ENCODE measurements at places on chromosomes 6 and 20. TPM values are rescaled to one million over a fixed set of nuclear protein-coding genes. Genes with fewer than 3 reads are reported as not detected.

The SPTLC3 gene
- 5.9 TPM for total RNA-seq

The GJA1 gene
- total RNA-seq = 261 TPM

The MTFR2 gene
- 1.2 TPM for total RNA-seq

The GMNN gene
- 13.5 TPM for total RNA-seq

The CLIC5 gene
- total RNA-seq = 3.4 TPM

The TUBB1 gene
- total RNA-seq = not detected

The HNF4A gene
- total RNA-seq = not detected

The TSHZ2 gene
- total RNA-seq = 30.4 TPM

The SRMS gene
- not detected for total RNA-seq

The C6orf141 gene
- 14.2 TPM for total RNA-seq

The SOBP gene
- total RNA-seq = 13.3 TPM

DNA sequence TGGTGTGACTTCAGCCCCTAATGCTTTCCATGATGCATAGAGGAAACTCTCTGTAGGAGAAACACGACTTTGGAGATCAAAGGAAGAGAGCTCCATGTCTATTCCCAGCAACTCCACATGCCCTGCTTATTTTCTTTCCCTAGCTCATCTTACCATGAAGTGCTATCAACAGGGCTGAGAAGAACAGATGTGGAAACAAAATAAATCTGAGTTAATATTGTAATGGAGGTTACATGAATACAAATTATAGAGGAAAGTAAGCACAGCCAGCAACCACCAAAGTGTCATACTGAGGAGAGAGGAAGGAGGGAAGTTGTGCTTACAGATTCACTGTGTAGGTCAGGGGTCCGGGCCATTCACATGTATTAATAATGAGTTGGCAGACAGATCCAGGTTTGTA lies 157.5 kb downstream of the RFPL4B start:
- DNase-seq = no peak

DNA sequence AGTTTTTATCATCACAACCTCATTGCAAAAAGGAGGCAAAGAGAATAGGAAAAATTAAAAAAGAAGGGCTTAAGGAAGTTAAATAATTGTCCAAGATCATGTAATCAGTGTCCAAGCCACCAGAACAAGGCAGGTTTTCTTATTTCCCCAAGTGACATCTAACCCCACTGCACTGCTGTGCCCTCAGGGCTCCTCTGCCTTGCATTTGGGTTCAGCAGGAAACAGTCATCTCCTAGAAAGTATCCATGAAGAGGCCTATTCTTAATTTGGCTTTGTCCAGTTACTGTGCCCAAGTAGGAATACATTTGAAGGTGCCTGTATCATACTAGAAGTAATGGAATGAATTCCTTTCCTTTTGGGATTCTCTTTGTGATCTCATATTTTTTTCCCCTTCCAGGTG lies 10.5 kb downstream of the TMEM14A start:
- DNase-seq = no peak

- DNase-seq = no peak
Observed at GRCh38 chr6:152313542-152314482, 323.4 kb downstream of the SYNE1 start.

DNA sequence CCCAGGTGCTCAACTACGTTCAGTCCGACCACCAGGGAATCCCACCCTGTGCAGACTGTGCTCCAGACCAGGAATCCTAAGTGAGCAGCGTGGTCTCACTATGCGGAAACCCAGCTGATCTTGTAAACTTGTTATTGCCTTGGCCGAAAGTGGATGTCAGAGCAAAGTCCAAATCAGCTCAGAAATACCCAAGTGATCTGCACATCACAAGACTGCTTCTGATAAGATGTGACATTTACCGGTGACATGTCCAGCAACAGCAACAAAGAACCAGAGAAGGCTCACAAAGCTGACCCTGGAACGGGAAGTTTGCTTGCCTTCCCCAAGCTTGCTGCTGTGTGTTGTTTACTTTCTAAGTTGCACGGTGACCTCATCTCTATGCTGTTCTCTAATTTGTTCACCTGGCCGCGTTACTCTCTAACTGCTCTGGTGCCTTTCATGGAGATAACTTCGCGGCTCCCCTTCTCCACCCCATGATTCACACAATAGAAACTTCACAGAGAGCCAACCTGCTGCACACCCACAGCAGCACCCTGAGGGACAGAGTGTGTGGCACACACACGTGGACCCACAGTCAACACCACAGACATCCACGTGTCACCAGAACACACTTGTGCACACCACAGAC lies 1.7 kb downstream of the BNIP5 start:
- DNase-seq = no peak

GRCh38 chr20:43529457-43530153 lies 22.1 kb downstream of the L3MBTL1 start:
- DNase-seq = no peak

GRCh38 chr6:7124636-7125035 lies 16.9 kb downstream of the RREB1 start:
- no peak for DNase-seq

GRCh38 chr6:138240476-138241245 lies 22.4 kb upstream of the PBOV1 start:
- DNase-seq = no peak

DNA sequence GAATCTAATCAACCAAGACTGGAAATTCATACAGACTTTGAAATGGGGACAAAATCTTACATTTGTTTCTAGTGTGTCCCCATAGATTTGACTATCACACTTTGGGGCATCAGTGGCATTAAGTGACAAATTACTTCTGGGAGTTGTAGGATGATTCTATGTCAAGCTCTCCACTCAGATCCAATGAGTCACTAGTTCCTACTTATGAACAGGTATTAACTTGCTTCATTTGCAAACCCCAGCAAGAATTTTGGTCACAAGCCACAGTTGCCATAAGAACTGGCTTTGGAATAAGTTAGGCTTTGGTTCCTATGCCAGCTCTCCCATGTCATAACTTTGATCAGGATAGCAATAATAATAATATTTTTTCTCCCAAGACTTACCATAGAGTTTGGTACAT lies 77.6 kb upstream of the PTPRK start:
- no peak for DNase-seq

DNA sequence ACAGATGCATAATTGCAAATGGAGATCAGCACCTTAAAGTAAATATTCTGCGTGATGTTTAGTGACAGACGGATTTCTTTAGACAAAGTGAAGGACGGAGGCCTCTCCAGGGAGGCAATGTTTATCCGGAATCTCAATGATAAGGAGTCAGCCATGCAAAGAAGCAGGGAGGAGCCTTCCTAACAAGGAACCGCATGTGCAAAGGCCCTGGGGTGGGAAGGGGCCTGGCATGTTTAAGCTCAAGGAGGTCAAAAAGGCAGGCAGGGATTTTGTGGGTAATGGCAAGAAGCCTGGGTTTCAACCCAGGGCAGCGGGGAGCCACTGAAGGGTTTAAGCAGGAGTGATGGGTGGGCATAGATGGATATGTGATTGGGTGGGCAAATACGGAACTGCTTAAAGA lies 678 bp downstream of the BPIFB3 start:
- no peak for DNase-seq

DNA sequence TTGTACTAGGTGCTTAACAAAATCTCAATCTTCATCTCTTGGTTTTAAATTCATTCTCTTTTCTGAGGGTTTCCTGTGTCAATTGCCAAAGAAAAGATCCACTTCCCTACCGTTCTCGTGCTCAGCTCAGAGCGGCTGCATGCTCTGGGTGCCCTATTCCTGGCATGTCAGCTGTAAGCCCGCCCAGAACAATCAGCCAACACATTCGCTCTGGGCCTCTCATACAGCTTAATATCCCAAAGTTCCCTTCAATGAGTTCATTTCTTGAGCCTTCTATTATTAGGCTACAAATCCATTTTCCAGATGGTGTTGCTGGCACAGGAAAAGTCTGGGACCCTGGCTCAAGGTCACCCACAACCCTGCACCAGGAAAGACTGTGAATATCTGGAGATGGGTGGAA lies 24.3 kb upstream of the LRFN2 start:
- no peak for DNase-seq

- DNase-seq = no peak
Observed at GRCh38 chr6:82646231-82646615, 282.6 kb downstream of the TPBG start.

DNA sequence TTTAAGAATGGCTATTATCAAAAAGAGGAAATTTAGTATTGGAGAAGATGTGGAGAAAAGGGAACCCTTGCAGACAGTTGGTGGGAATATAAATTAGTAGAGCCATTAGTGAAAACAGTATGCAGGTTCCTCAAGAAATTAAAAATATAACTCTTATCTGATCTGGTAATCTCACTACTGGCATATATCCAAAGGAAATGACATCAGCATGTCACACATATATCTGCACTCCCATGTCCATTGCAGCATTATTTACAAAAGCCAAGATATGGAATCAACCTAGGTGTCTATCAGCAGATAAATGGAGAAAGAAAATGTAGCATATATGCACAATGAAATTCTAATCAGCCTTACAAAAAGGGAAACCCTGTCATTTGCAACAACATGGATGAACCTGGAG lies 2.6 kb downstream of the SIRPG start:
- no peak for DNase-seq

DNA sequence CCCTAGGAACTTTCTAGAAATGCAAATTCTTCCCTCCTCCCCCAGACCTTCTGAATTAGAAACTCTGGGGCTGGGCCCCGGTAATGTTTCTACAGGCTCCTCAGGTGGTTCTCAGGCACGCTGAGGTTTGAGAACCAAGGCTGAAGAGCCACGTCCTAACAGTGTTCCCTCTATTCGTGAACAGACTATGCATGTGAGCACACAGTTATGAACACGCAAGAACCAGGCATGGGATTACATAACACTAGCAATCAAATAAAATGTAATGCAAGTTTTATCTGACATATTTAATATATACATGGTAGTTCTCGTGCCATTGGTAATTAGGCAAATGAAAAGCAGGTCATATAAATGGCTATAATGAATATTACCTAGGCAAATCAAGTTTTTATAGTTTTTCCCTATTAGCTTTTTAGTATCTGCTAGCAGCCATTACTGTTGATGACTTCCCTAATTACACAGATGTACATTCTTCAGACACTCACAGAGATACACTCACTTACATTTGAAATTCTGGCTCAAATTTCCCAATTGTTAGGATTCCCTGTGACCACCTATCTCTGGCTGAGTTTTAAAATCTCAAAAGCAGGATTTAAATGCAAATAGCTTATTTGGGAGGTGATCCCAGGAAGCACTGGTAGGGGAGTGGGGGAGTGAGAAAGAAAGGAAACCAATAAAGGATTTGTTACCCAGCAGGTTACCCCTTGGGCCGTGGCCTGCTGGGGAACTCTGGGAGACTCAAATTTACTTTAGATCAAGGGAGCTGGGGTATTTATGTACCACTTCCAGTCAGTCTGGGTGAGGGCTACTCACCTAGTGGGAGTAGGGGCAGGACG lies 104.1 kb downstream of the TCP11 start:
- no peak for DNase-seq

GRCh38 chr20:13274275-13274861 lies 53.3 kb downstream of the ISM1 start:
- DNase-seq = no peak

DNA sequence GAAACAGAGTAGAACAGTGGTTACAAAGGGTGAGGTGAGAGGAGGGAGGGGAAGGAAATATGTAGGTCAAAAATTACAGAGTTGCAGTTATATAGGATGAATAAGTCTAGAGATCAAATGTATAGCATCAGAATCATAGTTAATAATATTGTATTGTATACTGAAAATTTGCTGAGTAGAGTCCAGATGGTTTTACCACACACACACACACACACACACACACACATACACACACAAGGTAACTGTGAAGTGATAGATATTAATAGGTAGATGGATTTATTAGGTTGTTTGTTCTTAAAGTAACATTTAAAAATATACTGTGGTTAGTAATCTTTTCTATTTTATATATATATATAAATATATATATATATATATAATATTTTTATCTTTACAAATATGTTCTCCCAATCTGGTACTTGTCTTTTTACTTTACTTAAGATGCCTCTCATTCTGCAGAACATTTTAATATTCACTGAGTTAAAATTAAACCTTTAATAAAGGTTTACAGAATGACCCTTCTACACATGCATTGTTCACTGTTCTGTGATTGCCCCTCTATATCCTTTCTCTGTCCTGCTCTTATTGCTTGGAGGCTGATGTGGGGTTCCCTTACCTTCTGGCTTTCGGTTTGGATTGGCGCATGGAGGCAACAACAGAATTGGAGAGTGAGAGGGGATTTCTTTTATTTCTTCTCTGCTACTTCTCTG lies 408 bp downstream of the PTCHD4 start:
- DNase-seq = no peak

GRCh38 chr20:41011551-41012067 lies 17.0 kb upstream of the TOP1 start:
- DNase-seq = no peak

- no peak for DNase-seq
Observed at GRCh38 chr6:69913361-69913760, 47.0 kb downstream of the COL19A1 start.

- DNase-seq = no peak
Observed at GRCh38 chr20:47351643-47352331, 4.7 kb downstream of the ZMYND8 start.

- no peak for DNase-seq
Observed at GRCh38 chr6:43790031-43790430, 20.0 kb downstream of the VEGFA start.

- DNase-seq = no peak
Observed at GRCh38 chr6:10720265-10720959, 2.5 kb upstream of the TMEM14C start.

GRCh38 chr6:137248702-137249101 lies 29.5 kb upstream of the IFNGR1 start:
- no peak for DNase-seq

DNA sequence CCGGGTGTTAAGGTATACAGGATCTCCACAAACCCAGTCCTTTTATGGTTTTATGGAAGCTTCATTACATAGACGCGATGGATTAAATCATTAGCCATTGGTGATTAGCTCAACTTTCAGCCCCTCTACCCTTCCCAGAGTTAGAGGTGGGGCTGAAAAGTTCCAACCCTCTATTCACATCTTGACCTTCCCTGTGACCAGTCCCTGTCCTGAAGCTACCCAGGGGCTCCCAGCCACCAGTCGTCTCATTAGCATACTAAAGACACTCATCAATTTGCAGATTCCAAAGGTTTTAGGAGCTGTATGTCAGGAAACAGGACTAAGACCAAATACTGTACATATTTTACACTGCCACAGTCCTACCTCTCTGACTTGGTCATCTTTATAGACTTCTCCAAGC lies 21.0 kb downstream of the KHDC1L start:
- DNase-seq = no peak

DNA sequence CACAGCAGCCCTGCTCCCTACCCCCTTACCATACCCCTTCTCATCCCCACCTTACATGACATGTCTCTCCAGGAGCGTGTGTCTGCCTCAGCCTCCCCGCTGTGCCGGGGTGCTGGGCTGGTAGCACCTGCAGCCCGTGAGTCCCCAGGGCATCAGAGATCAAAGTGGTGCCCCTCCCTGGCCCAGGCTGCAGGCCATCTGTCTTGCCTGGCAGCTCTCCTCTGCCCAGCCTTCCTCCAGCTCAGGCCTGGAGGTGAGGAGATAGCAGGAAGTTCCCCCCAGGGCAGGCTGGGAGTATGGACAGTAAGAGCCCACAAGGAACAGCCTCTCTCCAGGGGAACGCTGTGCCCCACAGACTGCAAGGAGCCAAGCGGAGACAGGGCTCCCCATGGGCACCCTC lies 35.3 kb downstream of the GRM4 start:
- no peak for DNase-seq

- DNase-seq = no peak
Observed at GRCh38 chr20:31671324-31671723, 33.6 kb downstream of the COX4I2 start.

GRCh38 chr6:62285612-62286469 lies at the start of gene KHDRBS2:
KHDRBS2 (minus strand) TSS chr6:62286225.
- DNase-seq = no peak

- DNase-seq = no peak
Observed at GRCh38 chr20:57207251-57207650, 59.2 kb downstream of the BMP7 start.

Data from vagina (tissue), 2 donors.